Hippocampal formation (tissue), 2 donors: ENCODE measurements at places on chromosomes 11 and 22.

- no peak for DNase-seq
Measured at GRCh38 chr22:24506802-24507438, 11.8 kb downstream of the UPB1 start.

- no peak for DNase-seq
Measured at GRCh38 chr11:69427337-69427736, 54.1 kb upstream of the LINC01488 start.

GRCh38 chr11:130865774-130866114 lies 50.5 kb downstream of the SNX19 start:
- DNase-seq: no peak

DNA sequence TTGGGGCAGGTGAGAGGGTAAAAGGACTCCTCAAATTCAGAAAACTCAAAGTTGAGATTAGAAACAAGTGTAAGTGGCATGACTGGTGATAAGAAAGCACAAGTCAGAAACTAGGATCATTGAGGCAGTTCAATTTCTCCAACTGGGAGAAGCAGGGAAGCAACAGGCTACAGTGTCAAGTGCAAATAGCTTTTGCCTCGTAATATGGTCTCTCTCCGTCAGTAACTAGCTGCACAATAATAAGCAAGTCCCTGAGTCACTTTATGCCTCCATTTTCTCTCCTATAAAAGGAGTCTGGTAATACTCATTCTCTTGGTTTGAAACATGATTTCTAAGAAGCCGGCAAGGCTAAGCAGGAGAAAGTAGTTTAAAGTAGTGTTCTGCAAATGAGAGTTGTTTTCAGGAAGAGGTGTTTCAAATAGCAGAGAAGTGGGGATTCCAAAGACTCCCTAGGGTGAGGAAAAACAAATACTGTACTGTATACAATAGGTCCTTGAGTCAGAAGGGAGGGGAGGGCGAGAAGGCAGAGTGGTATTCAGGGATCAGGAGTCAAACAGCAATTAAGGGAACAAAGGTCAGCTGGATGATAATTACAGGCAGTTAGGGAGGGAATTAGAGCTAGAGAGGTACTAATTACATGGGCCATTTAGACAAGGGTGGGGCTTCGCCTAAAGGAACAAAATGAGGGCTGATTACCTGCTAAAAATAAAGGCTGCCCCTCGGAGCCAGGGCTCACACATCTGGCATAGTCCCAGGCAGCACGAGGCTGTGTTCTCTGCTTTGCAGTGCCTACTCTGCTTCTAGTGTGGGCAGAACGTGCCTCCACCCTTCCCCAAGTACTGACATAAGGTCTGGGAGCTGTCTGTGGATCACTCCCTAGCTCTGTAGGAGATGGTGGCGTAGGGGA lies 96.0 kb upstream of the BDNF start:
- DNase-seq: no peak

DNA sequence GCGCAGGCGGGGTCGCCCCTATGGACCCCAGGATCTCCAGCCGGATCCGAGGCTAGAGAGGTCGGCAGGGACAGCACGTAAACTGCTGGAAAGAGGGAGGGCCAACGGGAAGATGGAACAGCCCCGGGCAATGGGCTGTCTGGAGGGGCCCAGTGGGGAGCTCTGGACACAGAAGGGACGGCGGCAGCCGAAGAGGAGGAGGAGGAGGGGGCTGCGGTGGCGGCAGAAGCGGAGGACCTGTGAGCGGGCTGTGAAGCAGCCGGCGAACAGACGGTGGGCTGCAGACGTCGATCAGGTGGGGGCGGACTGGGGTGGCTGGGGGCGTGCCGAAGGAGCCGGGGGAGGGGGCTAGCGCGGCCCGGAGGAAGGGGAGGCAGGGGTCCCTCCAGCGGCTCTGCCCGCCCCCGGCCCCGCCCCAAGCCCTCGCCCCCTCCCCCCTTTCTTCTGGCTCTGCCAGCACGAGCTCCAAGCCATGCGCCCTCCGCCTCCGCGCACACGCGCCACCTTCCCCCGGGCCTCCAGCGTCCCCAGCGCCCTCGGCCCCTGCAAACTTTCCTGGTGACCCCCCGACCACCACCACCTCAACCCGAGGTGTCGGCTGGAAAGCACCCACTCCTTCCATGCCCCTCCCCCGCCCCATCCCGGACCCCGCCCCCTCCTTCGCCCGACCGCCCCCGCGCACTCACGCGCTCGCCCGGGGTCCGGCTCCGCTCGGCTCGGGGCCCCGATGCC lies 432 bp downstream of the TNKS1BP1 start:
- no peak for DNase-seq

DNA sequence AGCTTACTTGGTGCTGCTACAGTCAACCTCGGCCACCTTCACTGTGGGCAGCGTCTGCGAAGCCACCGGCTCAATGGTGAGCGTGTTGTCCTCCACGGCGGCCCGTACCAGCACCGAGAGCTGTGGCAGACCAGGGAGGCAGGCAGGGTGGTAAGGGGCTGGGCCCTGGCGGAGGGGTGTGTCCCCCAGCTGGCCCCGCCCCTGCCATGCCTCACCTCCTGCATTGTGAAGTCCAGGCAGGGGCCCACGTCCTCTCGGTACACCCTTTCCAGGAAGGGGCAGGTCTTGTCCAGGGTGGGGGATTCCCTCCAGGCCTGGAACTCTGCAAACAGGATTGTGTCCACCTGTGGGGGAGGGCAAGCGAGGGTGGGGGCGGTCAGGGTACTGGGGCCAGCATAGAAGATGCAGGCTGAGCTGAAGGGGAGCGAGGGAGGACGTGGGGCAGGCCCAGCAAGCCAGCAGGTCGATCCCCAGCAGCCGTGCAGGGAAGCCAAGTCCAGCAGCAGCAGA lies 12.8 kb downstream of the RAB3IL1 start:
- DNase-seq: no peak

- DNase-seq: no peak
Measured at GRCh38 chr22:49186762-49187161, 640.9 kb downstream of the BRD1 start.

- DNase-seq: no peak
Measured at GRCh38 chr11:72233056-72233772, 8.6 kb downstream of the INPPL1 start.

GRCh38 chr22:24443668-24444067 lies 16.3 kb downstream of the ADORA2A start:
- no peak for DNase-seq

GRCh38 chr11:121762820-121763219 lies 310.1 kb upstream of the SORL1-AS1 start:
- DNase-seq: no peak

DNA sequence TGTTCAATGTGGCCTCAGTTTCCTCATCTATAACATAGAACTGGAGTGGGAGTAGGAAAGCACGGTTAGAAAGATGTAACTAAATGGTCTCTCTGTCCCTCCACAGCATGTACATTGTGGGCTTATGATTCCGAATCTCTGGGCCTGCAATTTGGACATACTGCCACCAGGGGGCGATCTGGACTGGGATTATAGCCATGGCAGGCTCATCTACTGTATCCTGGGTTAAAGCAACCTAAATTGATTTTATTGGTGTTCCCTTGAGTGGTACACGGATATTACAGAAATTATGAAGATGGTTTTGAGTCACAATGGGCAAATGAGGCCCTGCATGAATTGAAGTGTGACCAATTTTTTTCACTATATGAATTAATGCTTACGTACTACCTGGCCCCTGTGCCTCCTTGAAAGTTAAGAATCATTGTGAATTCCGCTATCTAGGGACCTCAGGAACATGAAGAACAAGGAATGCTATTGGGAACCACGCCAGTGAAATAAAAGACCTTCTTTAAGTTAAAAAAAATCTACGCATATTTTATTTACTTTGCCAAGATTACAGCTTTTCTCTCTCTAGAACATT lies 32.9 kb downstream of the TST start:
- DNase-seq: no peak

- no peak for DNase-seq
Measured at GRCh38 chr11:10181811-10182210, 112.2 kb downstream of the SBF2 start.

DNA sequence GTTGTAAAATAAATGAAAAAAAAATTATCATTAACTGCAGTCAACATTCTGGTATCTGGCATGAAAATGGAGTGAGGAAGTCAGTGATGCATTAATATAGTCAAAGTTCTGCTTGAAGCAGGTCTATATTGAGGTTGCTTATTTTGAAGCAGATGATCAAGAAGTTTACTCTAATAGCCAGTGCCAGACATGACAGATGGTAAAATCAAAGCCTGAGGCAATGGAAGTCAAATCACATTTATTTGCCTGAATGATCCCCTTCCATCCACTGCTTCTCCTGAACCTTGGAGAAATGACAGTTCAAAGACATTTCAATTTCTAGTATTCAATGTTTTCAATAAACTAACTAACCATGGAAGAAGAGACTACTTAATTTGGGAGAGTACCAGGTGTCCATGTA lies 430.0 kb downstream of the FAM181B start:
- no peak for DNase-seq

DNA sequence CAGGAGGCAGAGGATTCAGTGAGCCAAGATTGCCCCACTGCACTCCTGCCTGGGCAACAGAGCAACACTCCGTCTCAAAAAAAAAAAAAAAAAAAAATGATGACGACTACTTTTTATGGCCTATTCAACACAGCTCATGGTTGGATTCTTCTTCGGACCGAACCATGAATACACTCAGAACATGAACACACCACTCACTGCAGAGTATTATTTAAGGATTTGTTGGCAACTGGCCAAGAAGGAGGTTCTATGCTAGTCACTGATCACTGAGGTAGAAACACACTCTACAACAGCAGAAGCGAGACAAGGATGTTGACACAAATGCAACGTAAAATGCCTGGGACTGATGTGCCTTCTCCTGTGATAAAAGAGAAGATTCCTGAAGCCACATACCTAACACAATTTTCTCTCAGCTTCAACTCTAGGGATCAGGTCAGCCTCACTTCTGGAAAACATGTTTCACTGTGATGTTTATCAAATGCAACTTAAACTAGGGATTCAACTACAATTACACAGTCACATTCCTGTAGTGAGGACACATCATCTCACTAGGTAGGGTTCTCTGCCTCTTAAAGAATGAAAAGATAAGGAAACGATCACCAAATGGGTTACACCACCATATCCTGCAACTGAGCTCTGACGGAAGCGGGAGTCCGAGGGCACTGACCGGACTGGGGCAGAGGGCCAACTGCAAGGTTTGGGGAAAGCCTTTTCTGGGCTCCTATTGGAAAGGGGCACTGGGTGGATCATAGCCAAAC lies 82.5 kb downstream of the SGSM3 start:
- no peak for DNase-seq

- peak; percentile 56 for DNase-seq
Measured at GRCh38 chr22:29689880-29690213, 30.0 kb upstream of the CABP7 start.

DNA sequence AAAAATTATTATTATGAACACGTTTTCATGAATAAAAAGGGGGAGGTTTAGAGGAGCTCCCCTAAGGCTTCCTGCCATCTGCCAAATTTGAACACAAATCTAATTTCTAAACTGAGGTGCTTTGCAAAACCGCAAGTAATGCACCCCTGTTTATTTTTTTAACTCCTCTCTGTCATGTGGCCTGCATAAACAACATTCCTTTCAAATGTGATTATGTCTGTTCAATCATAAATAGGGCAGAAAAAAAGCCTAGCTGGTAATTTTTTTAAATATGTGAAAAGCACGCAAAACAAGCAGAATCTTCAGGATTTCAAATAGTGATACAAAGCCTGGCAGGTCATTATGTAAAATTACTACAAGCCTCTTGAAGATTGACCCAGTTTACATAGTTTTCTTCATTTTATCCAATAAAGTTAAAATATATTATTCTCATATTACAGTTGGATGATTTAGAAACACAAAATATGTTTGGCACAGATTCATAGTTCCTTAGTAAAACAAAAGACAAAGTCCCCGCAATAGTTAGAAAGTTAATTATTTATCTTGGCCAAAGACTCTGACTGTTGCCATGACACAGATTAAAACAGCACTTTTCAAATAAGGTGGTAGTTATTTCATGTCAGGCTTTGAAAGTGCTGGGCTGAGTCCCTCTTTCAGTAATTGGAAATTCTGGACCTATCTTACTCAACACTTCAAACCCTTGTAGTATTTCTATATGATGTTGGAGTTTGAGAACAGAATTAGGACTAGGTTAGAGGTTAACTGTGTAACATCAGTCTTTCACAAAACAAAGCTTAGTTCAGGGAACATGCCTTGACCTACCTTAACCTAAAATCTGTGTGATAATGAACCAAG lies 200.3 kb upstream of the MPPED2 start:
- DNase-seq: no peak

- DNase-seq: no peak
Measured at GRCh38 chr11:14118072-14118471, 155.5 kb downstream of the SPON1 start.

- DNase-seq: no peak
Measured at GRCh38 chr22:29014773-29015172, 46.9 kb downstream of the C22orf31 start.
